NCI-H1694 treated with DMSO at 0.1 percent for 48 hours (cell line): ENCODE measurements at places on chromosomes 2 and 18.

DNA sequence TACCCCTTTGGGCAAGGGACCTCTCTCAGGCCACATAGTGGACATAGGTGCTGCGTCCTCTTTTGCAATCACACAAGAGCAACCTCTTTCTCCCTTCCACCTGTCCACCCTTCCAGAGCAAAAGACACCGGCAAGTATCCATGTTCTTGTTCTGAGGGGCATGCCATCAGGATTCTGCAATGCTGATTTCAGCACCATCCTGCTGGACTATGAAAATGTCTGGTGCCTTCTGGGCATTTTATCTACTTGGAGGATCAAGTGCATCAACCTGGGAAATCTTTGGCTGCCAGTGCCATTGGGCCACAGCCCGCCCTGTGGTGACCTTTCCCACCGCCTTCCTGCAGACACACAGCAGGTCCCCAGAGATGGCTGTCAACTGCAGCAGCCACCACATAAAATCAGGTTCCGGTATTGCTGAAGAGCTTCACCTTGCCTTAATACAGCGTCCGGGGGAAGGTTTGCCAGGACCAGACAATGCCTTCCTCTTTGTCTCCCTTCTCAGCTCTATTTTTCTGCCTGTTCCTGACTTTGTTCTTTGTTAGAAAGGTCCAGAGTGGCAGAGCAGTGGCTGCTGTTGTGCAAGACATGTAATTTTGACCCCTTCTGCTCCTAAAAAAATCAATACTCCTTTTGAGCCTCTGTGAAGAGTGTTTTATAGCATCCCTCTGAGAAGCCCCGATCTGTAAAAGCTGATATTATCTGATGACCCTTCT is 18.5 kb upstream of the BOD1L2 start:
- DNase-seq, result no peak

DNA sequence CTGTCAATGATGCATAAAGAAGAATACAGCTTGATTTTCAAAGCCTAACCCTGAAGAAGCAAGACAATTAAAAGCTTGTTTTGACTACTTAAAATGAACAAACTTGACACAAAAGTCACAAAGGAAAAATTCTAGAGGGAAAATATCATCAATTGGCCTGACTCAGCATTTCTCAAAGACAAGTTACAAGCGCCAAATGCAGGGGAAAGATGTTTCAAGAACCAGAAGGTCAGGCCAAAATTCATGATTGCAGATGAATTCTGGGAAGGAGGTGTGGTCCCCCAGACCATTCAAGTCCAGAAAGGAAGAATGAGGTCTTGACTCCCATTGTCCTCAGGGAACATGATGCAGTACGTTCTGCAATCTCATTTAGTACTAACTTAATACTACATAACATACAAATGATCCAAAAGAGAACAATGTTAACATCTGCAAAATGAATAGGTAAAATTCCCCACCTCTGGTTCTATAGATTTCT is 64.5 kb downstream of the FAM210A start:
- DNase-seq, result no peak

DNA sequence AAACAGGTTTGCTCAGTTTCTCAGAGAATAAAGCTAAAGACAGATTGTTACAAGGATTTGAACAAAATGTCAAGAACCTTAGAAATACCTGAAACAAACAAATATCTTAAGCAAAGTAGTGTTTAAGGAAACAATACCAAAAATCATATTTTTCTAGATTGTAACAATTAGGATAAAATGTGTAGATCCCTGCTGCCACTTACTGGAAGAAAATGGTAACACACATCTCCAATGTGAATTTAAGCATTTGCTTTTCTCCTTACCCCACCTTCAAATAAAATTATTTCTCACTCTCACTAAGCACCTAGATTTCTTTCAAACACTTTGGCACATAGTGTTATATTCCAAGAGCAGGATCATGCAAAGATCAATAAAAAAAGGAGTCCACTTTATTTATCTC is 34.9 kb downstream of the SUCLG1 start:
- DNase-seq, result peak; percentile 31

- no peak for DNase-seq
Measured at GRCh38 chr2:33236482-33237385, 239.7 kb upstream of the RASGRP3 start.

- no peak for DNase-seq
Measured at GRCh38 chr18:36772241-36772723, 56.5 kb downstream of the TPGS2 start.

GRCh38 chr2:14944562-14945346 is 312.2 kb downstream of the LRATD1 start:
- peak; percentile 97 for DNase-seq
